Endothelial cell of coronary artery (primary cell): ENCODE measurements at places on chromosomes 5 and 9. TPM values are rescaled to one million over a fixed set of nuclear protein-coding genes. Genes with fewer than 3 reads are reported as not detected.

CRB2 gene
- not detected in 2 replicates for total RNA-seq

GLDC gene
- 1.1 and 1.8 TPM in 2 replicates for total RNA-seq

HAVCR1 gene
- total RNA-seq: not detected in 2 replicates

RAD50 gene
- 13.8 and 30.0 TPM in 2 replicates for total RNA-seq

GABRA1 gene
- total RNA-seq: not detected in 2 replicates

FOXI1 gene
- total RNA-seq: under 0.01 TPM in 1 of 2 replicates, not detected in the other

RALGDS gene
- total RNA-seq: 30.6 and 30.9 TPM in 2 replicates

ANGPTL2 gene
- 15.3 and 16.5 TPM in 2 replicates for total RNA-seq
